Effector memory CD4-positive, alpha-beta T cell (primary cell): ENCODE measurements at places on chromosomes 7 and 10.

DNA sequence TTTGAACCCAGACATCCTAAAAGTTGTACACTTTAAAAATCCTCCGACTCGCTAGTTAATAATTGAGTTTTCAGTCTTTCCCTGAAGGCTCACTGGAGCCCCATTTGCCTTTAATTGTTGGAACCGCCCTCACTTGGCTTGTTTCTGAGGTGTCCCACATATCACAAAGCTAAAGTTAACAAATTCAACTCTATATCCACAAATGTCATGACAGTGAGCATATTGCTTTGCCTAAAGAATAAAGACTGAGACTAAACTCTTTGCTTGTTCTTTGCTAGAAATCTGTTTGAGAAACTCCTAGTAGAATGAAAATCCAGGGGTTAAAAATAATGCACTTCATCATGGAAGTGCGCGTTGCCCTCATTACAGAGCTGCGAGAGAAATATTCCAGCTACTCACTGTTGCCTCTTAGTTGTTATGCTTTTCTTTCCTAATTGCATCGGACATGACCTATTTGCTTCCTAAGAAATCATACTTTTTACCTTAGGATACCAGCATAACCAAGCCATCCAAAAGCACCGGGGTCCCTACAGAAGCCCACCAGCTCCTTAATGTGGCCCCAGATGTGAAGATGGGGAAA, 752 bp downstream of the THSD7A start:
- no peak overlapping the region for H3K4me3 ChIP-seq
- no peak overlapping the region for H3K27ac ChIP-seq
- H3K36me3 ChIP-seq: no peaks in the 10 kb centered on the region
- DNase-seq: no peak

GRCh38 chr10:124268976-124269375, 149.7 kb downstream of the OAT start:
- H3K27me3 ChIP-seq: no peaks in the 10 kb centered on the region
- DNase-seq: no peak
- H3K27ac ChIP-seq: no peak overlapping the region
- no peaks in the 10 kb centered on the region for H3K4me1 ChIP-seq

DNA sequence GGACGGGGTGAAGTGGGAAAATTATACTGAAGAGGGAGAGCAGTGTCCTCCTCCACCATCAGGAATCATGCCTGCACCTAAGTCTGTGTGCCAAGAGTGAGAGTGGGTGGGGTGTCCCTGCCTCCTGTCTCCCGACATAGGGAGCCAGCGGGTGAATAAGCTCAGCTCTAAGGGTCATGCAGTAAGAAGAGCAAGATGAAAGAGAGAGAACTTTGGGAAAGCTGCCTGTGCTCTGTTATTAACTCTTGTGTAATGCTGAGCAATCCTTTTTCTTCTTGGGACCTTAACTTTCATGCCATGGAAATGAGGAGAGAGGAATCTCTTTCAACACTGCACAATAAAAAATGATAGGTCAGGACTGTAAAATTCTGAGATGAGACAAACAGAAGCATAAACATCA, 7.9 kb upstream of the TCAF1 start:
- DNase-seq: no peak
- H3K27me3 ChIP-seq: no peaks in the 10 kb centered on the region
- H3K36me3 ChIP-seq: no peaks in the 10 kb centered on the region
- no peak overlapping the region for H3K27ac ChIP-seq

- DNase-seq: no peak
- peaks cover 3% of the 10 kb centered on the region for H3K4me1 ChIP-seq
- no peak overlapping the region for H3K27ac ChIP-seq
- no peaks in the 10 kb centered on the region for H3K36me3 ChIP-seq
Observed at GRCh38 chr10:13712837-13713581, 126.2 kb downstream of the PRPF18 start.

DNA sequence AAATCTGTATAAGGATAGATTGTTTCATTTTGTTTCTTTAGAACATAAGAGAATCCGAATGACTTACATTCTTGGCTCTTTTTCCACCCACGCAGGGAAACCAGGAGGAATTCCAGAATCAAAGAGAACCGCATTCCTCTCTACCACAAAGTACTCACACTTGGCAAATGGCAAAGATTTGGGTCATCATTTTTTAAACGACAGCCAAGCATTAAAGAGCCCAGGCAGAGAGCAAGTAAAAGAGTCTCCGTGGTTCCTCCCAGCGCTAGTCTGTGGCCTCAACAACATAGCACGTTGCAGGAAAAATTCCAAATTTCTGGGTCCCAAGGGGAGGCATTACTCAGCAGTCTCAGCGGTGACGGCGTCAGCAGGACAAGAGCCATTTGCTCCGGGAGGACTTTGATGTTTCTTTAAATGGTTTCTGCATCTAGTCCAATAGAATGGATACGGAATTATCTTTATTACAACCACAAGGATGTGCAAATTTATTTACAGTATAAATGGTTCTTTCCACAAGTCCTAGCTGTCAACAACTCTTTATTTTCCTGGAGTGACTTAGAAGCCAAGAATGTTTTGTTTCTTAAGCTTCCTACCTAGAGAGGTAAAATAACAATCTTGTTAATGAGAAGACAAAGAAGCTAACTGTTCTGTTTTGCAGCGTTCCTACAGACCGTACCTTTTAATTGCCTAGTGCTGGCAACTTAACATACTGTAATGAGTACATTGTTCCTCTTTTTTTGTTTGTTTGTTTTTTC, 232.5 kb downstream of the SKIDA1 start:
- no peaks in the 10 kb centered on the region for H3K4me1 ChIP-seq
- H3K36me3 ChIP-seq: no peaks in the 10 kb centered on the region
- H3K27ac ChIP-seq: no peak overlapping the region
- H3K27me3 ChIP-seq: no peaks in the 10 kb centered on the region
- H3K4me3 ChIP-seq: no peak overlapping the region
- DNase-seq: no peak

DNA sequence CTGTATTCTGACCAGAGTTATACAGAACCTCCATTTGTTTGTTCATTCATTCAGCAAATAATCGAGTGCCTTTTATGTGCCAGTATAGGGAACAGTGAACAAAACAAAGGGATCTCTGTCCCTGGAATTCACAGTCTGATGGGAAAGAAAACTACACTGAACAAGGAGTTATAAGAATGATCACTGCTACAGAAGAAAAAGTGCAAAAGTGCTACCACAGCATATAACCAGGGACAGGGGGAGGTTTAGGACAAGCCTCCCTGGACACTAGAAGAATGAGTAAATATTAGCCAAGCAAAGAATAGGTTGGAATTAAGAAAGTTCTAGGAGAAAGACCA, 4.2 kb downstream of the CLDN12 start:
- no peak overlapping the region for H3K4me3 ChIP-seq
- no peaks in the 10 kb centered on the region for H3K27me3 ChIP-seq
- H3K4me1 ChIP-seq: no peaks in the 10 kb centered on the region

DNA sequence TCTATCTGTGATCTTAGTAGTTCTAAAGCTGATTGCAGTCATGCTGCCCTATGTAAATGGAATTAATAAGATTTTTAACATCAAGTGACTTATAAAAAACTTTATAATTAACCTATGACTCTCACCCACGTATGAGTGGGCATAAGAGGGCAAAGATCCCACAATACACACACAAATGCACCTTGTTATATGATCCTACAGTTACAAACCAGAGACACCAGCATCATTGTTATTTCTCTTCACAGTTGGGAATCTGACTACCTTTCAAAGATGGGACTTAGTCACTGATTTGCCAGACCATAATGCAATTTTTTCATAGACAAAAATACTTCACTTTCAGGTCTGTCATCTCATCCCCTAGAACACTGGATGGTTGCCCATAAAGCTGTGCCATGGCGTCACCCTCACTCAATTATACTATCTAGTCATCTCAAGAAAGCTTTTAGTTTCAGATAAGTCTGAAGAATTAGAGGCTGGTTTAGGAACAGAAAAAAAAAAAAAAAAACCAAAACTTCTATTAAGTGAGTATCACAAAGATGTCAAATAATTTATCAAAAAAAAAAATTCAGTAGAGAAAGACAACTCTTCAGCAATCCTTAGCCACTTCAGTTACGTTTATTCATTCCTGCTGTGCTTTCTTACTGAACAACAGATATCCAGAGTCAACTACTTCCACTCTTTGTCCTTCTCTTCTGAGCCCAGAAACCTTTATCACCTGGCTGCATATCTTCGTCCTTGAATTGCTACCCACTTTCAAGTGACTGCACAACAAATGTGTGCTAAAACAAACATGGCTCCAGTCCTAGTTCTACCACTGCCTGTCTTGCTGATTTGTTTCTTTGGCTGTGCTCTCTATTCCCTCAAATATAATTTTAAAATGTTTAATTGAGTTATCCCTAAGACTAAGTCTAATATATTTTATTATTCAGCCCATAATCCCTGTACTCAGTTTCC, 175.0 kb upstream of the CHRM2 start:
- no peak overlapping the region for H3K27ac ChIP-seq
- no peaks in the 10 kb centered on the region for H3K27me3 ChIP-seq
- H3K4me3 ChIP-seq: no peak overlapping the region
- H3K4me1 ChIP-seq: no peaks in the 10 kb centered on the region
- no peak for DNase-seq

DNA sequence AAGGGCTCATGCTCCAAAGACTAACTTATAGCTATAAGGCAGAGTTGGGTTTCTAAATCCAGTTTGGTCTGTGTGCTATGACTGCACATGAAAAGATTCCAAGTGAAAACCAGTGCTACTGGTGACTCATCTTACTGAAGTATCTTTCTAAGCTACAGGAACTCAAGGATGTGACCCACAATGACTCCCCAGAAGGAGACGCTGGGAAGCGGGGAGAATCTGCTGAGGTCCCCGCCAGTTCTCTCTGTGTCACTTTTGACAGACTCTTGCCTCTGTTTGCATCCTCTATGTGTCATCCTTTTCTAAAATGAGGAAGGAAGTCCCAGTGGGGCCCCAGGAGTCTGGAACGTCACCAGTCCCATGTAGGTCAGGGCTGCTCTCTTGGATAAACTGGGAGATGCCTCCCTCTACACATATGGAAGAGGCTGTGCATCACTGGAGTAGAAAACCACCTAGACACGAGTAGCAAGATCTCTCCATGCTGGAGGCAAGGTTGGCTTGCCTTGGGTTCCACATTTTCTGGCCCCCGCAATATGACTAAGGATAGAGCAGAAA, 28.8 kb upstream of the GPR26 start:
- no peak overlapping the region for H3K27ac ChIP-seq
- DNase-seq: no peak
- H3K4me3 ChIP-seq: no peak overlapping the region
- H3K36me3 ChIP-seq: no peaks in the 10 kb centered on the region
- no peaks in the 10 kb centered on the region for H3K27me3 ChIP-seq

- no peaks in the 10 kb centered on the region for H3K4me1 ChIP-seq
- H3K27me3 ChIP-seq: no peaks in the 10 kb centered on the region
- H3K36me3 ChIP-seq: no peaks in the 10 kb centered on the region
Observed at GRCh38 chr7:138776166-138776833, 21.5 kb upstream of the TMEM213 start.

DNA sequence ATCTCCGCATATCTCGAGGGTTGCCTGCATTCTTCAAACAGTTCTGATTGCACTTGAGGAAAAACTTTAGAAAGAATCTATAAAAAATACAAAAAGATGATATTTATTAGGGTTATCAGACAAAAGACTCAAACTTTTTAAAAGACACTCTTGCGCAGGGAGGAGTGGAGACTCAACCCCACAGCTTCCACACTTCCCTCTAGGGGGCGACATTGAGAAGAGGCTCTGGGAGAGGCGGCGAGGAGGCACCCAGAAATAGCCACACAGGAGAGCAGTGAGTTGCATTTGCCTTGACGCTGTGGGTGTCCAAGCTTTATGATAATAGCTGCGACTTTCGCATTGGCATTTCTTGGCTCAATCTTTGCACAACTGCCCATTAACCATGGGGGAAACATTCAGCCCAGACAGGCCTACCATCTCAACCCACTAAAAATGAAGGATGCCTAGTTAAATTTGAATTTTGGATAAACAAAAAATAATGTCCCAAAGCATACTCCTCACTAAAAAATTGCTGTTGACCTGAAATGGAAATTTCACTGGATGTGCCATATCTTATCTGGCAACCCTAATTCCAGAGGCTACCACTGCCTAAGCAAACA, 86.2 kb downstream of the EBF3 start:
- H3K27ac ChIP-seq: no peak overlapping the region
- no peak for DNase-seq
- no peaks in the 10 kb centered on the region for H3K36me3 ChIP-seq
- no peak overlapping the region for H3K4me3 ChIP-seq
- no peaks in the 10 kb centered on the region for H3K4me1 ChIP-seq

GRCh38 chr7:135853499-135853898, 104.9 kb upstream of the FAM180A start:
- DNase-seq: no peak
- H3K4me3 ChIP-seq: no peak overlapping the region
- no peaks in the 10 kb centered on the region for H3K27me3 ChIP-seq
- no peak overlapping the region for H3K27ac ChIP-seq

- no peaks in the 10 kb centered on the region for H3K36me3 ChIP-seq
- no peaks in the 10 kb centered on the region for H3K4me1 ChIP-seq
- no peak overlapping the region for H3K27ac ChIP-seq
- no peak overlapping the region for H3K4me3 ChIP-seq
- DNase-seq: no peak
Observed at GRCh38 chr7:107933386-107934013, 42.5 kb downstream of the DLD start.

- H3K27me3 ChIP-seq: no peaks in the 10 kb centered on the region
- H3K4me1 ChIP-seq: no peaks in the 10 kb centered on the region
- H3K27ac ChIP-seq: no peak overlapping the region
- peaks cover 9% of the 10 kb centered on the region for H3K36me3 ChIP-seq
- no peak for DNase-seq
- no peak overlapping the region for H3K4me3 ChIP-seq
Observed at GRCh38 chr7:33388332-33388731, 259.0 kb downstream of the BBS9 start.

DNA sequence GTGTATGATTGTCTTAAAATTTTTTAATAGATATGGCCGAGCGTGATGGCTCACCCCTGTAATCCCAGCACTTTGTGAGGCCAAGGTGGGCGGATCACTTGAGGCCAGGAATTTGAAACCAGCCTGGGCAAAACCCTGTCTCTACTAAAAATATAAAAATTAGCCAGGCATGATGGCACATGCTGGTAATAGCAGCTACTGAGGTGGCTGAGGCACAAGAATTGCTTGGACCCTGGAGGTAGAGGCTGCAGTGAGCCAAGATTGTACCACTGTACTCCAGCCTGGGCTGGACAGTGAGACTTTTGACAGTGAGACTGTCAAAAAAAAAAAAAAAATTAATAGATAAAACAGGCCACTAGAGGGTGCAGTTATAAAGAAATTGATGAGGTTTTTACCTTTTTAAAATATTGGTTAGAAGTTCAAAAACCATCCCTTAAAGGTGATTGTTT, 20.5 kb downstream of the NOM1 start:
- peaks cover 40% of the 10 kb centered on the region for H3K36me3 ChIP-seq
- H3K27ac ChIP-seq: no peak overlapping the region
- H3K4me1 ChIP-seq: no peaks in the 10 kb centered on the region
- no peak for DNase-seq

- no peak overlapping the region for H3K4me3 ChIP-seq
- no peaks in the 10 kb centered on the region for H3K36me3 ChIP-seq
- no peaks in the 10 kb centered on the region for H3K4me1 ChIP-seq
- no peak for DNase-seq
Observed at GRCh38 chr7:46833197-46833596, 748.7 kb downstream of the TNS3 start.
